ENCODE measurements at places on chromosomes 16 and 17. TPM values are rescaled to one million over a fixed set of nuclear protein-coding genes. Genes with fewer than 3 reads are reported as not detected.

The PSMD3 gene
- total RNA-seq: 127 TPM

The IL34 gene
- 1.1 TPM for total RNA-seq

The SLC35G6 gene
- total RNA-seq: not detected

The NXPH3 gene
- total RNA-seq: 0.88 TPM

The HOXB9 gene
- total RNA-seq: not detected

The PROCA1 gene
- total RNA-seq: 3.8 TPM

The CLEC18C gene
- total RNA-seq: not detected

Data from epithelial cell of alveolus of lung (primary cell).